Spleen (tissue), 13 donors: ENCODE measurements at places on chromosomes 3 and 15. TPM values are rescaled to one million over a fixed set of nuclear protein-coding genes. Genes with fewer than 3 reads are reported as not detected.

Gene C3orf33
- 2.9 TPM for polyA plus RNA-seq

Gene GOLGA6L1
- not detected for polyA plus RNA-seq

Gene MFSD1
- 34.5 TPM for polyA plus RNA-seq

Gene GOLGA6A
- 0.03 TPM for polyA plus RNA-seq

Gene CCR4
- 1.4 TPM for polyA plus RNA-seq

Gene OR5K2
- polyA plus RNA-seq, result not detected

Gene GOLGA6L7
- not detected for polyA plus RNA-seq

Gene HESX1
- polyA plus RNA-seq, result 3.4 TPM

Gene C2CD4A
- 0.06 TPM for polyA plus RNA-seq

Gene CD200R1L
- not detected for polyA plus RNA-seq

Gene GPR27
- 1.6 TPM for polyA plus RNA-seq

Gene C15orf39
- polyA plus RNA-seq, result 7.4 TPM

Gene IP6K1
- 9.8 TPM for polyA plus RNA-seq

Gene UNC13C
- 0.06 TPM for polyA plus RNA-seq

Gene CA12
- 0.08 TPM for polyA plus RNA-seq

Gene BSN
- 0.06 TPM for polyA plus RNA-seq

Gene ATP13A4
- polyA plus RNA-seq, result 0.76 TPM

Gene GOLGA8T
- 0.06 TPM for polyA plus RNA-seq

Gene CAPN3
- polyA plus RNA-seq, result 29.7 TPM

Gene LSMEM2
- 0.20 TPM for polyA plus RNA-seq

Gene GRAMD1C
- 2.9 TPM for polyA plus RNA-seq

Gene MKRN3
- polyA plus RNA-seq, result 0.64 TPM

Gene RASGRP1
- 1.5 TPM for polyA plus RNA-seq

Gene FAM107A
- polyA plus RNA-seq, result 5.7 TPM

Gene ZMYND10
- polyA plus RNA-seq, result 0.56 TPM
